NCI-H446 treated with DMSO at 0.1 percent for 48 hours (cell line): ENCODE measurements at places on chromosomes 3 and 15.

GRCh38 chr15:86608461-86609205, 529.0 kb downstream of the AGBL1 start:
- DNase-seq = no peak

GRCh38 chr3:112331851-112332250, 1.1 kb upstream of the CD200 start:
- no peak for DNase-seq

- DNase-seq = no peak
These were observed 5.4 kb downstream of the MEX3B start for GRCh38 chr15:82040390-82040789.

- no peak for DNase-seq
These were observed 52.0 kb downstream of the OXNAD1 start for GRCh38 chr3:16316847-16317560.

- DNase-seq = no peak
These were observed 93.1 kb downstream of the GMPS start for GRCh38 chr3:155963570-155963969.

DNA sequence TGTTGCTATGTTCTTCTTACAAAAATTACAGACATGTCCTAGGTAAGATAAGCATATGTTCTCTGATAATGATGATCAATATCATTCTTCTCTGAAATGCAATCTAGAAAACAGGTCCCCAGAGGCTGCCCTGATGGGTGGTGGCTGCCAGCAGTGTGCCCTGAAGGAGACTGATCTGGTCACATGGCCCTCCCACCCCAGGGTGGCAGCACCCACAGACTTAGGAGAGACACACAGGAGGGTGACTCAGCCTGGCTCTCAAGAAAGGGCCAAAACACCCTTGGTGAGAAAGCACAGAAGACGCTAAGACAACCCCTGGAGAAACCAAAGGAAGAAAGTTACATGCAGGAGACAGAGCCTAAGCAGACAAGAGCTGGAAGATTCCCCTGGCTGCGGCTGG, 203.7 kb downstream of the TJP1 start:
- DNase-seq = no peak

GRCh38 chr3:125507128-125507527, 12.9 kb downstream of the SNX4 start:
- DNase-seq = no peak

DNA sequence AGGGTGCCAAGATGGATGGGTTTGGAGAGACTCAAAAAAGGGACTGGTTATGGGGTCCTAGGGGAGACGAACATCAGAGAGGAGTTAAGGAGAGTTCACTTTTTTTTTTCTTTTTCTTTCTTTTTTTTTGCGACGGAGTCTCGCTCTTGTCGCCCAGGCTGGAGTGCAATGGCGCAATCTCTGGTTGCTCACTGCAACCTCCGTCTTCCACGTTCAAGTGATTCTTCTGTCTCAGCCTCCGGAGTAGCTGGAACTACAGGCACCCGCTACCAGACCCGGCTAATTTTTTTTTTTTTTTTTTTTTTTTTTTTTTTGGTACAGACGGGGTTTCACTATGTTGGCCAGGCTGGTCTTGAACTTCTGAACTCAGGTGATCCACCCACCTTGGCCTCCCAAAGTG, 1.2 kb downstream of the SPINT1 start:
- no peak for DNase-seq

GRCh38 chr3:104279617-104280016, 1087.1 kb upstream of the ALCAM start:
- DNase-seq = no peak

- DNase-seq = no peak
These were observed 62.3 kb downstream of the TMEM39A start for GRCh38 chr3:119401069-119401468.

DNA sequence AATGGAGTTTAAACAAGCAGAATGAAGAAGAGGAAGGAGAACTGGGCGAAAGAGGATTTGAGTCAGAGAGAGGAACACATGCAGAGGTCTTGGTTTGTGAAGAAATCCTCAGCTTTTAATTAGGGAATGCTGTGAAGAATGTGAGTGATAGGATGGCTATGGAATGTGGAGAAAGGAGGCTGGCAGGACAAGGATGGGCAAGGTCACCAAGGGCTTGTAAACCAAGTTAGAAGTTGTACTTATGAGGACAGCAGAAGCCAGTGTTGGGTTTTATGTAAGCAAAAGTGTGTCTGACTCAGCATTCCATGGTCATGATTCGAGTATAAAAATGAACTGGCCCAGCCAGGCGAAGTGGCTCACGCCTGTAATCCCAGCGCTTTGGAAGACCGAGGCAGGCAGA, 60.0 kb upstream of the IL12A start:
- DNase-seq = no peak

DNA sequence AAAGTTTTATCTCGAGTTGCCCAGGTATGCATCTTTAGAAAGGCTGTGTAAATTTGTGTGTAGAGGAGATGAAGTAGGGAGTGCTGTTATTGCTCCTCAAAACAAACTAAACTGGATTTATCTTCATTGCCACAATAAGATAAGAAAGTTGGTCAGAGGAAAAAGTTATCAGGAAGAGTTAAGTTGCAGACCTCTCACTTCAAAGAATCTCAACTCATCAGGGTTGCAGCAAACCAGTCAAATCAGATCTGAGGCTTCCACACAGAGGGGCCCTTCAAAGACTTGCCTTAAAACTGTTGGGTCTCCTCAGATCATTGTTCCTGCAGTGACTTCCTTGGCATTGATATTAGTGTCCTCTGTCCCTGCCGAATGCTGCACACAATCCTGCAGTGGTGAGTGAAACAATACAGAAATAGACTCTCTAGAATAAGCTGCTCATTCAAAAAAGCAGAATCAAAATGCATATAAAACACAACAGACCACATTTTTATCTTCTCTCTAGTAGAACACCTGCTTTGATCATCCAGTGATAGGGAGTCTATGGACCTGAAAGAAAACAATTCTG, 191.2 kb upstream of the CBLB start:
- DNase-seq = no peak

DNA sequence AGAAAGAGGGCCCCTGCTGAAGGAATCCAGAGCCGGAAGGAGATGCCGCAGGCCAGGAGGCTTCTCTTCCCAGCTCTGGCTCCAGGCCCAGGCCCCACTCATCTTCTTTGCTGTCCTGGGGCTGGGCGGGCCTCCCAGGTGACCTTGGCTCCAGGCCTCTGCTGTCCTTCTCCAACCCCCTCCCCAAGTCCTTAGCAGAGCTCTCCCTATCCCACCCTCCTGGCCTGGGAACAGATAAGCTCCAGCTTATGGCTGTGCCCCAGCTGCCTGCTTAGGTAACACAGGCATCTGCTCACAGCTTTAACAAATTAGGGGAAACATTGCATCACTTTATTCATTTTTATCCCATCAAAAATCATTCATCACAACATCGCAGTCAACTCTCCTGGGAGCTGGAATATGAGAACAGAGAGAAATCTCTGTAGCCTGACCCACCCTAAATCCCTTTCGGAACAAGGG, 86.9 kb downstream of the SEMA5B start:
- DNase-seq = no peak

- DNase-seq = no peak
These were observed 17.8 kb downstream of the GCSAM start for GRCh38 chr3:112115161-112115739.

DNA sequence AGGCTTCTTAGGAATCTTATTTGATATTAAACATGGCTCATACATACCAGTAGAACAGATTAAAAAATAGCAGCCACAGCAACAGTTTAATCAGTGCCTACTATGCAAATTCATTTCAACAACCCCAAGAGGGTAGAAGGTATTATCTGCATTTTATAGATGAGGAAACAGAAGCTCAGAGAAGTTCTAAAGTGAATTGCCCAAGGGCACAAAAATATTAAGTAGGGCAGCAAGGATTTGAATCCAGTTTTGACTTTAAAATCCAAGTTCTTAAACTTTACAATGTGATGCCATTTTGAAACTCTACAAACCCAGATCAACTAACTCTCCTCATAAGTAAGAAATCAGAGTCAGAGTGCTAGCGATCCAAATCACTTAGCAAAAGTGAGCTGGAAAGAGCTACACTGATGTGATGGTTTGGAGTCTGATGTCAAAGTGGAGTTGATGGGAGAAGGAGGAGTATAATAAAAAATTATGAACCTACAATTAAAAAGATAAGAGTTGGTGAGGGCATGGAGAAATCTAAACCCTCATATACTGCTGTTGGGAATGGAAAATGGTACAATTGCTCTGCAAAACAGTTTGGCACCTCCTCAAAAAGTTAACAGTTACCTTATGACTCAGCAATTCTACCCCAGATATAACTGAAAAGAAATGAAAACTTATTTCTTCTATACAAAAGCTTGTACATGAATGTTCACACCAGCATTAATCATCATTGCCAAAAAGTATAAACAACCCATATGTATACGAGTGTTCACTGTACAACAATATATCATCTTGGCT, 51.0 kb upstream of the PLXND1 start:
- no peak for DNase-seq

GRCh38 chr15:54577476-54578250, 599.4 kb downstream of the UNC13C start:
- DNase-seq = peak; percentile 0

GRCh38 chr15:47661661-47662180, 55.6 kb upstream of the SEMA6D start:
- no peak for DNase-seq

DNA sequence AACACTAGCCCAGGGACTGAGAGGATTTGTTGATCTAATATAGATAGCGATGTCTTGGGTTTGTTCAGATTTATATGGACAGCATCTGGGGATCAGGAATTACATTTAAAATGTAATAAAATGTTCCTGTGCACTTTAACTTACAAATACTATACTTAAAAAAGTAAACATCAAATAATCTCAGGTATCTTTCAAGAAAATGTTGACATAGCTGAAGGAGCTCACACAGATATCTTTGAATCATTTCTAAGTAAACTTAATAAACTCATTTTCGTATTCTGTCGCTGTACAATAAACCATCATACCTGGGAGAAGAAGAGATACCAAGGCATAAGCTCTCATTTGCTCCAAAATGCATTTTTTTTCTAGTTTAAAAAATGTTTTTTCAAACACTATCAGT, 557.5 kb upstream of the NR2F2 start:
- no peak for DNase-seq

DNA sequence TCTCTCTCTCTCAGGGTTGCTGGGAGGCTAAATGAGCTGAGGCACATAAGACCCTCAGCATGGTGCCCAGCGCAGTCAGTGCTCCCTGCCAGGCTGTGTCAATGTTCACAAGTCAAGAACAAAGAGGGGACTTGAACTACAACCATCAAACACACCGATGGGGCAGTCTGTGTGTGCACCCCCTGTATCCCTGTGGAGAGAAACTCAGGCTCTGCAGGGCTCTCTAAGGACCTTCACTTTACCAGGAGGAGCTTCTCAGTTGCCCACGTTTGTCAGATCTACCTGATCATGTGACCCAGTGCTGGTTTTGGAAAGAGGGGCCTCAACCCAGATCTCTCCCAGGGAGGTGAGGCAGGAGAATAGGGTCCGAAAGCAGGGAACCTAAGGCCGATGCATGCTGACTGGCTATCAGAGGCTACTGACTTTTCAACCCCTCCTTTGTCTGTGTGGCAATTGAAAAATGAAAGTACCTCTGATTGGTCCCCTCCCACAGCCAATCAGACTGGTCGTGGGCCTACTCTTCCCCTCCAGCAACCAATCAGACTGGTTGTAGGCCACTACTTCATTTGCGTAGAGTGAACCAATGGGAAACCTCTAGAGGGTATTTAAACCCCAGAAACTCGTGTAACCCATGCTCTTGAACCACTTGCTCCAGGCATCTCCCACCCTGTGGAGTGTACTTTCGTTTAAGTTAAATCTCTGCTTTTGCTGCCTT, 34.0 kb downstream of the RHCG start:
- no peak for DNase-seq

- peak; percentile 7 for DNase-seq
These were observed 70.1 kb upstream of the GUCA1C start for GRCh38 chr3:109023656-109024254.

DNA sequence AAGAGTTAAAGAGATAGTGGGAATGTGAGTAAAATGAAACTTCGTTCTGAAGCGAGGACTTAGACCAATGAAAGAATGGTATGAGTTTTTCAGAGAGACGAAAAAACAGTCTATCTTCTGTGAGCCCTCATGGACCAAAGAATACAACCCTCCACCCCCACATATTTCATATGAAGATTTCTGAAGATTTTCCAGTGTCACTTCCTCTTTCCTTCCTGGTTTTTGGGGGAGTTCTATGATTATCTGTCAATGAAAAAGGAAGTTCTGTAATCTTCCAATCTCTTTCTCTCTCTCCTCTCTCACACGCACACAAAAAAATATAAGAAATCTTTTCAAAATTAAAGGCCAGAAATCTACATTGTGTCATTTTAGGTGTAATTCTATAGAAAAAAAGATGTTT, 27.7 kb downstream of the CMSS1 start:
- no peak for DNase-seq

DNA sequence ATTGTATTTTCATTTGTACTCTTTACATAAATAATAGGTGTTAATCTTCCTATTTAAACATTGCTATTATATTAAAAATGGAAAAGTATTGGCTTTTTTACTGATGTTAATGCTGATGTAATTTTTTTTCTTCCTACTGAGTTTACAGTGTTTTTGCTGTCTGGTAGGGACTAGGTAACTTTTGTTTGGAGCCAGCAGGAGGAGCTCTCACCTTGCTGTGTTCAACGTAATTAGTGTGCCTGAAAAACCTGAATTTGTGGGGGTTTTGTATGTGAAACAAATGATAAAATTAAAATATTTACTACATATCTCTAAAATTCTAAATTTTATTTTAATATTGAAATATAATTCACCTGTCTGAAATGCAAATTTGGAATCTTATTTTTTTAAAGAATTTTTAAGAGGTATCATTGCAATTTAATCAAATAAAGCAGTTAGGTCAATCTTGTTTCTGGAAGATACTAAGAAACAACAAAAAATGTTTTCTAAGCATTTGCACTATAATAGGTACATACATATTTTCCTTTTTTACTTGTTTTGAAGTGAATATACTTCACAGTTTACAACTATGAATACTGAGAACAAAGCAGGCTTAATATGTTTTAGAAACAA, 48.8 kb downstream of the EPHA6 start:
- DNase-seq = peak; percentile 66

DNA sequence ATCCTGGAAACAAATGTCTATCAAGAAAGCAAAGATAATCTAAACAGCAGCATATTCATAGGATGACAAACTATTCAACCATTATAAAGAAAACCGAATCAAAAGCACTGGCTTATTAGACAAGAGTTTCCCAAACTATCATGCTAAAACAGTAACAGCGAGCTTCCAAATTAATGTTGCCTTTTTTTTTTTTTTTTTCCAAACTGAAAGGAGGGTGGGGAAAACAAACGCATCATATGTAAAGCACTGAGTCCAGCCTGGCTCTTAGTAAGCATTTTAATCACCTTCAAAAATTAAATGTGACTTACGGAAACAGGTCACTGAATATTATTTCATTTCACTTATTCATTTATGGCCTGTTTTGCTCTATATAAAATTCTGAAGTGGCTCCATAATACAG, 2.3 kb downstream of the TJP1 start:
- DNase-seq = no peak

GRCh38 chr15:68151277-68151676, 53.9 kb downstream of the CALML4 start:
- DNase-seq = no peak

DNA sequence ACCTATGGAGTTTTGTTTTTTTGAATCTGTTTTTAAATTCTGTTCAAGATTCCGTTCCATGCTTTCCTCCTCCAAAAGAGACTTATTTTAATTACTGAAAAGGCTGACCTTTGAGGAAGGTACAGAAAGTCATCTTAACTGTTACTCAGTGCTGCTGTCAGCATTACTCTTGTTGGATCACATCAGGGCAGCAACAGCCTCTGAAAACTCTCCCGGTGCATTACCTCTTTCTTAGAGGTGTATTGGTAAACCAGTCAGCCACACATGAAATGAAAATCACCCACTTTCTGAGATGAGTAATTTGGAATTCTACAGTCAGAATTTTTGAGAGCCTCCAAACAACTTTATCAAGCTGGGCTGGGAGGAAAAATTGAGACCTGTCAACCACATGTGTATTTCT, 88.5 kb upstream of the LIMD1 start:
- no peak for DNase-seq
